Stimulated activated CD4-positive, alpha-beta T cell treated with anti-CD3 and anti-CD28 coated beads, TNF-alpha, amount 100 ng/mL, for 24 hours (primary cell): ENCODE measurements at places on chromosomes 5 and 9.

- no peak for DNase-seq
Measured at GRCh38 chr9:120412425-120412951, 167.5 kb downstream of the CDK5RAP2 start.

DNA sequence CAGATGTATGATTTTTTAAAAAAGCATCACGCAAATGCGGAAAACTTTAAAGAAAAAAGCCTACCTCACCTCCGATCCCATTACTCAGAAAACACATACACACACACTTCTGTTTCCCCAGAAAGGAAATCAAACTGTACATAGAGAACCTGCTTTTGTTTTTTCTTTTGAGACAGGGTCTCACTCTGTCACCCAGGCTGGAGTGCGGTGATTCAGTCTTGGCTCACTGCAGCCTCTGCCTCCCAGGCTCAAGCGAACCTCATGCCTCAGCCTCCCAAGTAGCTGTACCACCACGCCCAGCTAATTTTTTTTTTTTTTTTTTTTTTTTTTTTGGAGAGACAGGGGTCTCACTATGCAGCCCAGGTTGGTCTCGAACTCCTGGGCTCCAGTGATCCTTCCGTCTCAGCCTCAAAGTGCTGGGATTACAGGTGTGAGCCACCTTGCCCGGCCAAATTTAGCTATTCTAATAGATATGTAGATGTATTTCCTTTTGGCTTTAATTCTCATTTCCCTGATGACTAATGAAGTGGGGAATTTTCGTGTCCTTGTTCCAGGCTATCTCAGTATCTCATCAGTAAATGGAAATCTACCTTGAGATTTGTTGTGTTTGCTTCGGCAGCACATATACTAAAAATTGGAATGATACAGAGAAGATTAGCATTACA is 25.7 kb upstream of the EEIG1 start:
- no peak for DNase-seq

DNA sequence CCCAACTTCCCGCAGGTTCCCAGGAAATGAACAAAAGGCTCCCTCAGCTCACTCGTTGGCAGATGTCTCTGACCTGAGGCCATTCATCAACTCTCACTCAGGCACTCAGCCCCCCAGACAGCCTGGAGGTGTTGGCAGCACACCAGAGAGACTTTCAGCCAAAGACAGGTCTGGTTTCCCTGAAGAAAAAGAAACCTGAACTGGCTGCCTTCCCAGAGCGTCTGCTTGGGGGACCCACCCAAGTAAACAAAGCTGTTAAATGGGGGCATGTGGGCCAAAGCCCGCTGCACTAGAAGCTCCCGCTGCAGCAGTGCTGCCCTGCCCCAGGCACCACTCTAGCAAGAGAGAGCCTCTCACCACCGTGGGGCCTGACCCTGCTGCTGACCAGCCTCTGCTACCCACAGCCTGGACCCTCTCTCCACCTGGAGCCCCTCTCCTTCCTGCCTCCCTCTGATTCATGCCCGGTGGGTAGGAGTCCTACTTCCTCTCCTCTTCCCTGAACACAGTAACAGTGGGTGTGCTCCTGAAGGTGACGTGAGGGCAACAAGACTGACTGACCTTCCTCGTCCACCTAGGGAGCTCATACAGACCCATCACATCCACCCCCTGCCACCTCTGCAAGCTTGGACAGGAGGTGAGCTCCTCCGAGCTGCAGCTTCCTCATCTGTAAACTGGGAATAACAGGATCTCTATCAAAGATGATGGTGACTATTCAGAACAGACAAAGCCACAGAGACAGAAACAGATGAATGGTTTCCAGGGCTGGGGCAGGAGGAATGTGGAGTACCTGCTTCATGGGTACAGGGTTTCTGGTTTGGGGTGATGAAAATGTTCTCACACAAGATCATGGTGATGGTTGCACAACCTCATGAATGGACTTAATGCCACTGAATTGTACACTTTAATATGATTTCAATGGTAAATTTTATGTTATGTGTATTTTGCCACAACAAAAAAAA is 31.0 kb upstream of the GABRP start:
- no peak for DNase-seq

DNA sequence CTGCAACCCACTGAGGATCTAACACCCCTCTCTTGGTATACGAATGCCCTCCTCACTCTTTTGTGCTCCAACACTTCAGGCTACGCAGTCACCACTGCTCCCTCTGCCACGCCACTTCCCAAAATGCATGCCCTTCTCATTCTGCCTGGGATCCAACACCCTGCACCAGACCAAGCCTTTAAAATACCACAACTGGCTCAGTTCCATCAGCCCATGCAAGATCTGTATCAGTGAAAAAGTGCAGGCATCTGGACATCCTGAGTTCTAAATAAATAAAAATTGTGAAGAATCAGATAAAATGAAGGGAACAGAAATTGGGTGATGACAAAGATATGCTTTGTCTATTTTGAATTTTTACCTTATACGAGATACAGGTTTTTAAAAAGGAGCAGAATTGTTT is 2.7 kb downstream of the NDUFB6 start:
- DNase-seq, result no peak

DNA sequence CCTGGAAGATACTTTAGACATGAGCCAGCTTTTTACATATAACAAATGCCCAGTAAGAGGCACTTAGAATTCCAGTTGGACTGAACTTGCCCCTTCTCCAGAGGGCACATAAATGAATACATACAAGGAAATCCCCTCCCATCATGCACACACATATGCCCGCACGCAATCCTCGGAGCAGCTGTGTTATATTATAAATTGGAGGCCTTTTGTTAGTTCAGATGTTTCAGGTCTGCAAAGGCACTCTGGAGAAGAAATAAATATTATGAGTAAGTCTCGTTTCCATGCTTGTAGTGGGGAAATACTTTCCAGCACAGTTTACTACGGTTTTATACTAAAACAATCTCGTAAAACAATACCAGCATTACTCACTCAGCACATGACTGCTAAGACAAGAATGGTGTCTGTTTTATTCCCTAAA is 17.6 kb upstream of the MUSK start:
- DNase-seq, result no peak

GRCh38 chr9:21576331-21577189 is 94.4 kb upstream of the IFNE start:
- DNase-seq, result no peak

DNA sequence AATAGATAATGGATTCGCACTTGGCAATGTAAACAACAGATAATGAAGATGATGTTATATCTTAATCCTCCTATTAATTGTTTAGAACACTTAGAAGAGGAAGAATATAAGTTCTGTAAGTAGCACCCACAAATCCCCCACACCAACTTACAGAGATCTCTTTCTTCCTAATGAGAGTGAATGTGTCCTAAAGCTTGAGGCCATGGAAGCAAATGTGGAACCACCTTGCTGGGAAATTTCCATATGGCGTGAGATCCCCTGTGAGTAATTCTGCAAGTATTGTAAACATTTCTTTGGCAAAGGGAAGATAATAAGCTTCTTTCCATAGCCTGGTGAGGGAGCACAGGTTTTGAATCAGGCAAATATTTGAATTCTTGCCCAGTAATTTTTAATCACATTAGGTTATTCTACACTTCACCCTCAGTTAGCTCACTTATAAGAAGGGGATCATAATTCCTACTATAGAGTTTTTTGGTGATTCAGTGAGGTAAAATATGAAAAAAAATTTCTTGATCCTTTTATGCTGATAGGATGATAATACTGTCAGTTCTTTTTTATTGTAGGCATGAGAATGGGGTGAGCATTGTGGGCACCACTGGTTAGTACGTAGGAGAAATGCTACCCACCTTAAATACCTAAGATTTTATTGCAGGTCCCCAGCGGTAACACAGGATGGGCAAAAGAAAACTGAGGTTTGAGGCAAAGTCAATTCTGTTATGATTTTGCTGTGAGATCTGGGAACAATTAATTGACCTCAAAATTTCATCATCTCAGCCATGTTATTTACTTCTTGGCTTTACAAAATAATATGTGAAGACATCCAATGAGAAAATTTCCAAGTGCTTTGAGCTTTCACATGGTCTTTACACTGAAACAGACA is 574.8 kb downstream of the PSAT1 start:
- no peak for DNase-seq

DNA sequence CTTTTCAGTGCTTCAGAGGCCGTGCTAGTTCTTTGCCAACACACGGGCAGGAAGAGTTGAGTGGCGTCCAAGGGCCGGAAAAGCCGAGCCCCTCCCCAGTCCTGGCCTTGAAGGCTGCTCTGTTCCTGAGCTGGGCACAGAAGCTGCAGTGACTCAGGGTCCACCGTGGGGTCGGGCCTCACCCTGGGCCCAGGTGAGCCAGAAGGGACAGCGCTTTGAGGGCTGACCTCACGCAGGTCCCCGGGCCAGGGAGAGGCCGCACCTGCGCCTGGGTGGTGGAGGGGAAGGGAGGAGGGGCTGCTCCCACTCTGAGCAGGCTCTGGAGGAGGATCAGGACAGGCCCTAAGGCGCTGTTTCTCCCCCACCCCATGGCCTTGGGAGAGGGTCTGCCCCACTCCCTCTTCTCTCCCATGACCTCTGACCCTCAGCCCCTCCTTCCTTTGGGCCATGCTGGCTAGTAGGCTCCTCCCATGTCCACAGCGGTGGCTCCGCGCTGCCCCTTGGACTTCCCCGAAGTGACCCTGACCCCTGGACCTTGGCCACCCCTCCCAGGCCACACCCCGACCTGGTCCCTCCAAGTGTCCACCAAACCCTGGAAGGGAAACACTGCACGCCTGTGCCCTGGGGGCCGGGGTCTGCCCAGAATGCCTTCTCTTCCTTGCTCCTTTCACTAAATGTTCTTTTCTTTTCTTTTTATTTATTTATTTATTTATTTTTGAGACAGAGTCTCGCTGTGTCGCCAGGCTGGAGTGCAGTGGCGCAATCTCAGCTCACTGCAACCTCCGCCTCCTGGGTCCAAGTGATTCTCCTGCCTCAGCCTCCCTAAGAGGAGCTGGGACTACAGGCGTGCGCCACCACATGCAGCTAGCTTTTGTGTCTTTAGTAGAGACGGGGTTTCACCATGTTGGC is 19.7 kb upstream of the SLC6A19 start:
- DNase-seq, result no peak

- DNase-seq, result no peak
Measured at GRCh38 chr5:1759378-1759970, 40.2 kb downstream of the MRPL36 start.

DNA sequence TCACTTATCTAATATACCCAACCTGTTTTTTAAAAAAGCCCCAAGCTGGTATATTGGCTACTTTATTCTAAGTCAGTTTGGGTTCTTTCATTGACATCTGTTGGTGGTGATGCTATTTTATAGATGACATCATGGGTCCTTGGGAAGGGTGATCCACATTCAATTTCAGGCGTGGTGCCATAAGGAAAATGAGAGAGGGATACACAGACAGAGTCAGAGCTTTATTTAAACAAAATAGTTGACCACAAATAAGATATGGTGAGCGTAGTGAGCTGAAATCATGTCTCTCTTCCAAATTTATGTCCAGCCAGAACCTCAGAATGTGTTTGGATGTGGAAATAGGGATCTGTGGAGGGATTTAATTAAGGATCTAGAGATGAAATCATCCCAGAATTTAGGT is 302.4 kb downstream of the MAT2B start:
- no peak for DNase-seq

GRCh38 chr9:7607421-7607820 is 192.2 kb downstream of the DMAC1 start:
- DNase-seq, result no peak

DNA sequence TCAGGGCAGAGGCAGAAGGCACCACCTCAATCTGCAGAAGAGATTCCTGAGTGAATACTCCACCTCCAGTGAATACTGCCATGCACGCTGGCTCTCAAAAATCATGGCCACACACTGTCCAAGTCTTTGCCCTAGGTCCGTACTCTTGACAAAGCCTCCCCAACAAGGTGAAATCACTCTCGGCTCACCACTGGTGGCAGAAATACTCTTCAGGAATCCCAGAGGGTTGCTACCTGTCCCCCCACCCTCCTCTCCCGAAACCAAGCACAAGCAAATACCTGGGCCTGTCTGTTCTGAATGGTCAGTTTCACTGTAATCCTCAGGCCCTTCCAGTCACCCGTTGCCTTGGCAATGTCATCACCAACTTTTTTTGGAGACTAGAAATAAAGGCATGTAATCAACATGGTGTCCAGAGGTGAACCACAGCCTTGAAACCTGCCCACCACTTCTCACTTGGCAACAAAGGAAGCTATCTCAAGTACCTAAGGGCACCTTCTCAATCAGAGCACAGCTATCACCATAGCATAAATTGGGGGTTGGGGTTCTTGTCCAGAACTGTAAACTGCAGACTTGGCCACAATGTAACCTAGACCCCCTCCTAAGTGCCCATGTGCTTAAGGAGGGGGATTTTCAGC is 1.8 kb downstream of the RPL12 start:
- no peak for DNase-seq

DNA sequence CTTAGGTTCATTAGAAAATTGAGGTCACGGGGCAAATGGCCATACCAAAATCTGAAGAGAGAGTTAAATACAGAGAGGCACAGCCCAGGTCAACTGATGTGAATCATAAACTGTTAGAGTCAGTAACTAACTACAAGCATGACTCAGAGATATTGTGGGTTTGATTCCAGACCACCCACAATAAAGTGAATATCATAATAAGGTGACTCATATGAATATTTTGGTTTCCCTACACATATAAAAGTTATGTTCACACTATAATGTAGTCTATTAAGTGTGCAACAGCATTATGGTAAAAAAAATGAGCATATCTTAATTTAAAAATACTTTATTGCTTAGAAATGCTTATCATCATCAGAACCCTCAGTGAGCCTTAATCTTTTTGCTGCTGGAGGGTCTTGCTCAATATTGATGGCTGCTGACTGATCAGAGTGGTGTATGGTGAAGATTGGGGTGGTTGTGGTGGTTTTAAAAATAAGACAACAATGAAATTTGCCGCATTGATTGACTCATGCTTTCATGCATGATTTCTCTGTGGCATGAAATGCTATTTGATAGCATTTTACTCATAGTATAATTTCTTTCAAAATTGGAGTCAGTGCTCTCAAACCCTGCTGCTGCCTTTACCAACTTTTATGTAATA is 53.1 kb upstream of the EDIL3 start:
- no peak for DNase-seq

DNA sequence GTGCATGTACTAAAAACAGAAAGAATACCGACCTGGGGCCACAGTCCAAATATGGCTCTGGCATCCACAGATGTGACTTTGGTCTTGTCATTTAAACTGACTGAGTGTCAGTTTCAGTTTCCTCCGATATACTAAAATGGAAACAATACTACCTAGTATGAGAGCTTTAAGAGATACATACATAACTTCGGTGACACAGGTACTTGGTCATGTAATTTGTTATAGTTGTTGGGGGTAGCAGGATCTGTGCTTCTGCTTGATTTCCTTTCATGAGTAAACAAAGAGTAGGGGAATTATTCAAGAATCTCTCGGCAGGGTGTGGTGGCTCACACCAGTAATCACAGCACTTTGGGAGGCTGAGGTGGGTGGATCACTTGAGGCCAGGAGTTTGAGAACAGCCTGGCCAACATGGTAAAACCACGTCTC is 32.1 kb downstream of the MTMR12 start:
- DNase-seq, result no peak
